ENCODE measurements at places on chromosomes 7 and 10.

DNA sequence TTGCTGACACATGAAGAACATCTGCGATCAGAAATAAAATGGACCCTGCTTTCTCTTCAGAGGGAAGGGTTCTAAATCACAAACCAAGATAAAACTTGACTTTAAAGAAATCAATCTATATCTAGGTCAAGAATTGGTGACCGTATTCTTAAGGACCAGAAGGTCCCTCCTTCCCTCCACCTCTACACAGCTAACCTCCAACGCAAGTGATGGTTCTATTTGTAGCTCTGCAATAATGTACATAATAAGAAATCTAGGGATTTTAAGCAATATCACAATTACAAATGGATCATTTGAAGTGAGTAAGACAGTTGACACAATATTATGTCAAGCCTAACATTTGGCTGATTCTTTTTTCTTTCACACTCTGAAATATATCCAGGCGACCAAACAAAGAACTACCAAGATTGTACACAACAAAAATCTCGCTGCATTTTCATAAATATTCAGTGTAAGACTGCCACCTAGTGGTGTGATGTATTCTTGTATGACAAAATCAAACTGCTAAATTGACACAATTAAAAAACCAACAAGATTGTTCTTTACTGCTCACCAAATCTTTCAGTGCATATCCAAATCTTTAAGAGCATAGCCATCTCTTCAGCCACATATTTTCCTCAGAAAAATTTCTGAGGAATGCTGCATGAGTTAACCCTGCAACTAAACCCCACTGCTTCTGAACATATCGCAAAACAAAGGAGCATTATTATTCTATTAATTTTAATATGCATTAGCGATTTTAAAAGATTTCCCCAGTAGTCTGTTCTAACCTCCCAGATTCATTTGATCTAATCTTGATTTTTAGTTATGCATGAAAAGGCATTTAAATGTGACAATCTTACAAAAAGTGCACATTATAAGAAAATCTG, 44.5 kb downstream of the ICA1 start:
- DNase-seq = peak; percentile 36

- DNase-seq = no peak
These were observed 15.1 kb upstream of the DDIT4 start for GRCh38 chr10:72258617-72259016.

DNA sequence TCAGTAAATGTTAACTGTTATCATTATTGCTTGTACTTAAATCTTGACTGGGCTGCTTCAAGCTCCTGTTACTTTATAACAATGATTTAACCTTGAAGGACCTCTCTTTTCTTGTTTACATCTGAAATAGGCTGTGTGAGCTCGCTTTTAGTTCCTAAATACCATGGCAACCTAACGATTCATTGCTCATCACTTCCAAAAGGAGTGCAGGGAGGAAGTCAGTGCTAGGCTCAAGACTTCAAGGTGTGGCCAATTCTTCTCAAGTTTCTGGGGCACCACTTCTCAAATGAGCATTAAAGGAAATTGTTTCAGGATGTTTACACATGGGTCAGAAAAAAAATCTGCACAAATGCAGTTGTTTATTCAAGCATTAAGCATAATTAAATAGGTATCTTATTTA, 284.2 kb downstream of the MTERF1 start:
- DNase-seq = no peak

DNA sequence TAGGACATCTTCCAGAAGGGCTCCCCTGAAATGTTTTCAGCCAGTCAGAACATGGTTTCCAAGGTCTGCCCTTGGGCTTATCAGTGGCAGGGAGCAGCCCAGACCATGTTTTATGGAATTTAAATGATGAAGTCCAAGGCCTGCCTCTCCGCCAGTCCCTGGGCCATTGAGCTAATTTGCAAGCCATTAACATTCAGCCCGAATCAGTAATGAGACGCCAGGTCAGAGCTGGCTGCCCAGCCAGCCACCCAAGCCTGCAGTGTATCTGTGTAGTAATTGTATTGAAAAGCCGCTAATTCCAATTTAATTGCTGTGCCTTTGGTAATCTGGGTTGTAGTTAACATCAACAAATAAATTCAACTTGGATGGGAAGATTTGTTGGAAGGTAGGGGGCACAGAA, 131.4 kb downstream of the PAXIP1 start:
- DNase-seq = no peak

DNA sequence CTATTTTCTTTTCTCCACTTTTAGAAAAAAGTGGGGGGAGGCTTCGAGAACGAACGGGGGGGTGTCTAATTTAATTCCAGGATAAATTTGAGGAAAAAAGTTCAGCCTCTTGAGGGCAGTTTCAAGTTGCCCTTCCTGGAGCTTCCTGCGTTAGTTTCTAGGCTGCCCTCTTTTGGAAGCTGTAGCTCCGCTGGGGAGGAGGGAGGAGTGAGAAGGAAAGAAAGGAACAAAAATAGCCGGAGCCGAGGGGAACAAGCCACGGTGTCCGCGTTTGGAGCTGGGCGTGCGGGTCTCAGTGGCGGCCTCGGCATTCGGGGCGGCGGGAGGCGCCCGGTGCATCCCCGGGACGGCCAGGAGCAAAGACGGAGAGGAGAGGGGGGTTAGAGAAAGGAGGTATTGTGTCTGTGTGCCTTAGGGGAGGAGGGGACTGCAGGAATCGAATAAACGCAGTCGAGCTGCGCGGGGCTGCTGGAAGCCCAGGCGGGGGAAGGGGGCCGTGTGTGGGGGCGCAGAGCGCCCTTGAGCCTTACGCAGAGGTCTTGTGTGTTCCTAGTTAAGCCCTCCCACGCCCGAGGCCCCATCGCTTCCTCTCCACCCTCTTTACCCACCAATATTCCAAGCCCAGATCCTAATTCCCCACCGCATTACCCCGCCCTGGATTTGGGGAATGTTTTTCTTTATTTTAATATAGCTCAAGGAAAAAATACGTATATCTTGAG, 2.0 kb upstream of the TNRC18 start:
- DNase-seq = peak; percentile 60

- DNase-seq = no peak
These were observed 21.6 kb upstream of the NME8 start for GRCh38 chr7:37826825-37827224.

DNA sequence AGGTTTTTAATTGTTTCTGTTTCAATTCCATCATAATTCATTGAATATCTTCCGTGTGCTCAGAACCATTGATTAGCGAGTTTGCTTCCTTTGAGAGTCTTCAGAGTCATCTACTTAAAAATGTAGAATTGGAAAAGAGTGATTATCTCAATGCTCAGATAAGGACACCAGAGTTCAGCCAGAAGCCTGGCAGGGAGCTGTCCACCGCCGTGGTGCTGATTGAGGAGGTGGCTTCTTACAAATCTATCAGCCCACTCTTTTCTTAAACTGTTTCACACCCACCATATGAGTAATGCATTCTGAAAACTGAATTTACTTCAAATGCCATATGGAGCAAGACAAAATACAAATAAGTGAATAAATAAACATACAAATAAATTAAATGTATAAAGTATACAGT, 79.3 kb downstream of the INSYN2A start:
- DNase-seq = peak; percentile 80

DNA sequence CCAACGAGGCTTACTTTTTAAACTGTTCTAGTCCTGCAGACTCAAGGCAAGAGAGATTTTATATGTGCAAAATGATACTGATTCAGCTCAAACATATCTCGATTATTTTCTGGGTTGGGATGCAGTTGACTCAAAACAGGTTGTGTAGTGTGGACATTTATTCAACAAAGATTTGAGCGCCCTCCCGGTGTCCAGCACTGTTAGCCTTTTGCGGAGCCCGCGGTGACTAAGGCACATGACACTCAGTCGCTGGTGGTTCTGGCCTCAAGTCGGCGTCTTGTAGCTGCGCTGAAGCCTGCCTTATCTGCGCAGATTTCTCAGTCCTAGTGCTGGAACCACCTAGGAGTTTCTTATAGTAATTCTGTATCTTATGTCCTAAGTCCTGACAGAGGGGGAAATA, 938 bp upstream of the CADPS2 start:
- DNase-seq = peak; percentile 58

DNA sequence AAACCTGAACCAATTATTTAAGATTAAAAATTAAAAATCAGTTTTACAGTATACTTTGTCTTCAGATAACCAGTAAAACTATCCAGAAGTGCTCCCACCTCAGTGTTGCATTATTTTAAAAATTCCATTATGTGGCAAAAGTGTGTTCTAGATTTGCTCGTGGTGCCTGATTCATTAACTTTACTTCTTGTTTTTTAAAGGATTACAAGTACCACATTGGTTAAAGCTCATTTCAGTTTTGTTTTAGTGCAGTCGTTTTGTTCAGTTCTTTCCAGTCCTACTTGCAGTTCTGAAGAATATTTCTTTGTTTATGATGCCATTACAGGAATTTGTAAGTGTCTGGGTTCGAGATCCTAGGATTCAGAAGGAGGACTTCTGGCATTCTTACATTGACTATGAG, 69.0 kb downstream of the SNX10 start:
- DNase-seq = no peak

- no peak for DNase-seq
These were observed 143.8 kb downstream of the TES start for GRCh38 chr7:116354171-116354545.

DNA sequence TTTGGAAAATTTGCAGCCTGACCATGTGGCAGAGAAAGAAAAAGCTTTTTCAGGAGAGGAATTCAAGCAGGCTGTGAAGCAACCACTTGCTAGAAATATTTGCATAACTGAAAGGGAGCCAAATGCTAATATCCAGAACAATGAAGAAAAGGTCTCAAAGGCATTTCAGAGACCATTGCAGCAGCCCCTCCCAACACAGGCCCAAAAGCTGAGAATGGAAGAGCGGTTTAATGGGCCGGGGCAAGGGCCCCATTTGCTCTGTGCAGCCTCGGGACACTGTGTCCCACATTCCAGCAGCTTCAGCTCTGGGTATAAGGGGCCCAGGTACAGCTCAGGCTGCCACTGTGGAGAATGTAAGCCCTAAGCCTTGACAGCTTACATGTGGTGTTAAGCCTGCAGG, 918.1 kb upstream of the POT1 start:
- DNase-seq = no peak

DNA sequence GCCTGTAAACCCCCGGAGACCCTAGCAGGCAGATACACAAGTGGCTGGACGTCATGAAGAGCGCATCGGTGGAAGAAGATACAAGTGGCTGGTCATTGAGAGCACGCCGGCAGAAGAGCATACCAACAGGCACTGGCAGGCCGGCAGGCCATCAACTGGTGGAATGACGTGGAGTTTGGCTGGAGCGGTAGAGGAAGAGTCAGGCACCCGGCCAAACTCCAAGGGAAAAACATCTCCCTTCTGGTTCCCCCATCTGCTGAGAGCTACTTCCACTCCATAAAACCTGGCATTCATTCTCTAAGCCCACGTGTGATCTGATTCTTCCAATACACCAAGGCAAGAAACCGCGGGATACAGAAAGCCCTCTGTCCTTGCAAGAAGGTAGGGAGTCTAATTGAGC, 113.4 kb upstream of the NPSR1 start:
- no peak for DNase-seq

DNA sequence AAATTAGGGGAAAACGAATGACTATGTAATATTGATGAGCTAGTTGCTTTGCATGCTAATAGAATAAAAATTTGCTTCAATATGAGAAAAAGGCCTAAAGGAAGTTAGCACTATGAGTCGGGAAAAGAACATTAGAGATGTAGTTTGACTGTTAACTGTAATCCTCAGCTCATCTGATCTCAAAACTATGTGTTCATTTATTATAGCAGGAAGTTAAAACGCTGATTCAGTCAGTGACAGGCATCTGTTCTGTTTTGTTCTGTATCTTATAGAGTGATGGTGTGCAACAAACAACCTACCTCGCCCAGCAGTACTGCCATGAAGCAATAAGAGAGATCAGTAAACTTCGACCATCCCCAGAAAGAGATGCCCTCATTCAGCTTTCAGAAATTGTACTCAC, 48.6 kb downstream of the PDSS1 start:
- DNase-seq = no peak

- DNase-seq = no peak
These were observed 8.4 kb downstream of the COL13A1 start for GRCh38 chr10:69810097-69810496.

DNA sequence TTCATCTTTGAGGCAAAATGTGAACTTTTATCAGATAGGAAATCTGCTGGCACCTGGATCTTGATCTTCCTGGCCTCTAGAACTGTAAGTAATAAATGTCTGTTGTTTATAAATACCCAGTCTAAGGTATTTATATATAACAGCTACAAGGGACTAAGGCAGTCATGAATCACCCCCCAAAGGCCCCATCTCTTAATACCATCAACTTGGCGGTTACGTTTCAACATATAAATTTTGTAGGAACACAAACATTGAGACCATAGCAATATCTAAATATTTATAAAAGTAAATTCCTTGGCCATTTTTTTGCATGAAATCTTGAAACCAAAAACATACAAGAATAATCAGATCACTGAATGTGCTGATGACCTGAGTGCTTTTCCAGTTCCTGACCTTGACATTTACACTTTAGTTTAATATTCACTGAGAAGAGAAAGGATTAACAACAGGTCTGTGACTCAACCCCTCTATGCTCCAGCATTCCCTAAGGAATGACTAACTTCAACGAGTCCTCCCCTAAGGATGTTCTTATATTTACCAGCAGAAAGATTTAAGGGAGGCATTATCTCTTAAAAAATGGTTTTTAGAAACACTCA, 1438.5 kb upstream of the CELF2 start:
- DNase-seq = no peak

GRCh38 chr10:11335167-11335652, 276.2 kb downstream of the USP6NL start:
- no peak for DNase-seq

- no peak for DNase-seq
These were observed 92.8 kb downstream of the ST7 start for GRCh38 chr7:117045927-117046710.

GRCh38 chr7:155386608-155387007, 71.3 kb upstream of the EN2 start:
- no peak for DNase-seq

DNA sequence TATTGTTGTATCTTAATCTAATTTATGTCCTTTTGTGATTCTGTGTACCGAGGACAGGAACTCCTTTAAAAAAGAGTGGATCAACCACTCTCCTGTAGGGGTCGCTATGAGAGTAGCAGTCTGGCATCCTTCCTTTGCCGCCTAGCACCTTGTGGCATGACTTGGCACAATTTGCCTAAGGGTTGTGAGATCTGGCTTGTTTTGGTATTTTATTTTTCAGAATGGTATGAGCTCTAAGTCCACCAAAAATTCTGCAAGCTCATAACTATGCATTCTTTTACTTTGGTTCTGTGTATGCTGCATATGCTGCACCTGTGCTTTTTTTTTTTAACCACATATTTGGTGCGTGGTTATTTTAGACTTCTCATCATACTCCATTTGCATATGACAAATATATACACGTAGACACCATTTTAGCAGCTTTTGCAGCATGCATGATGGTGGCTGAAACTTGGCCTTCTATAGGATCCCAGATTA, 112.8 kb downstream of the CDK14 start:
- DNase-seq = peak; percentile 59

DNA sequence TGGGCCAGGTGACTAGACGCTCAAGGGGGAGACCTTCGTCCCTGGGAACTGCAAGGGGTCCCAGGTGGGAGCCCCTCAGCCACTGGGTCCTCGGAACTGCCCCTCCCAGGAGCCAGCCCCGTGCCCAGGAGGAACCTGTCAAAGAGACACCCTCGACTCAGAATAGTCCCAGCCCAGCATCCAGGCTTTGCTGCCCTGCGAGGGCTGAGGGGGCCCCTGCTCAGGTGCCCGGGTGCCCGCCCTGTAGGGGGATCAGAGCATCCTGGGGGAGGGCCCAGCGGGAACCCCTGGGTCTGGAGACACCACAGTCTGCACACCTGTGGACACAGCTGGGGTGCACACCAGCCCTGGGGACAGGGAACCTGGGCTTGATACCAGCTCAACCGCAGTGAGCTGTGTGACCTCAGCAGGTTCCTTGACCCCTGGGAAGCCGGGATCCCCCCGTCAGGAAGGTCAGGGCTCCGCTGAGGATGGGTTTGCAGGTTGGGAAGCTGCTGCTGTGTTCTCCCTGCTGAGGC, 407 bp downstream of the ELN start:
- DNase-seq = no peak
